CD4-positive, alpha-beta memory T cell (primary cell): ENCODE measurements at places on chromosomes 1 and 21. TPM values are rescaled to one million over a fixed set of nuclear protein-coding genes. Genes with fewer than 3 reads are reported as not detected.

Gene MGST3
- 74.0 TPM for total RNA-seq

DNA sequence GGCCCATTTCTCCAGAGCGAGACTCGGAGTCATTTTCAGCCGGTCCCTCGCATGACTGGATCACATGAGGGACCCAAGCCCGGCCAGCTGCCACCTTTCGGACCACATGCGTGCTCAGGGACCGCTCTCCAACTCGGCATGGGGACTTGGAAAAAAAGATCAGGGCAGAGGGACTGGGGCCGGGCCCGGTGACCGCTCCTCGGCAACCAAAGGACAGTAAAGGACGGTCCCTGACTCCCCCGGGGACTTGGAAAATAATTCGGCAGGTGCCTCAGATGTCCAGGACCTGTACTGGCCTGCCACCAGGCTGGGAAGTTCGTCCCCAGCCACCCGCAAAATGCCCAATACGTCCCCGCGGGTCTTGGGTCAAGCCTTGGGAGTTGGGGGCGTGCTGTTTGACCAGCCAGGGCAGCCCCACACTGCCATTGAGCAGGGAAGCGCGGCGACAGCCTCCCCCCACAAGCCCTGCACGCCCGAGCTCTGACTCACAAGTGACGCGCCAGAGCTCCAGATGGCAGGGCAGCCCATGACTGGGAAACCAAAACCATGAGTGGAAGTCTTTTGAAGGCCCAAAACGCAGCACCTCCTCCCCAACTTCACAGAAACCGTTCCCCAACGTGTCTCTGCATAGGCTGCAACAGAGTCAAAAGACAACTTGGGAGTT, 134.5 kb downstream of the LIPI start:
- DNase-seq, result no peak
- no peaks in the 10 kb centered on the region for H3K36me3 ChIP-seq
- no peaks in the 10 kb centered on the region for H3K4me1 ChIP-seq
- H3K27ac ChIP-seq, result no peak overlapping the region

DNA sequence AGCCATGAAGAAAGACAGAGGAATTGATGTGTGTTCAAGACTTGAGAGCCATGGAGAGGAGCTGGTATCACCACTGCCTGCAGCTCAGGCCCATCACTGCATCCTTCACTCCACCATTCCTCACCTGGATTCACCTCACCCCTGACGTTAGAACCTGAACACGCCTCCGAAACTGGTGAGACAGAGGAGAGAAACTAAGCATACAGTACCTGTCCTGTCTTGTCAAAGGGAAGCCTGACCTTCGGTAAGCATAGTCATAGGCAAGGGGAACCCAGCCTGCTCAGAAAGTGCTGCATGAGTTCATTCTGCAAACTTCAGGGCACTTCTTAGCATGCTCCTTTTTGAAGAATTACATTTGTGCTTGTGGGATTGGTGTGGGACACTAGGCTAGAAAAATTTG, 425.8 kb downstream of the DSCAM start:
- no peak for DNase-seq
- H3K4me3 ChIP-seq, result no peak overlapping the region
- H3K36me3 ChIP-seq, result no peaks in the 10 kb centered on the region
- no peaks in the 10 kb centered on the region for H3K27me3 ChIP-seq

GRCh38 chr1:210369425-210369824, 40.7 kb downstream of the HHAT start:
- no peaks in the 10 kb centered on the region for H3K36me3 ChIP-seq
- H3K27me3 ChIP-seq, result no peaks in the 10 kb centered on the region
- H3K27ac ChIP-seq, result no peak overlapping the region
- no peak for DNase-seq

- H3K4me1 ChIP-seq, result peaks cover 70% of the 10 kb centered on the region
- H3K36me3 ChIP-seq, result peaks cover 56% of the 10 kb centered on the region
- no peak overlapping the region for H3K27ac ChIP-seq
- DNase-seq, result no peak
Measured at GRCh38 chr1:207815913-207816291, 64.0 kb downstream of the CD46 start.

DNA sequence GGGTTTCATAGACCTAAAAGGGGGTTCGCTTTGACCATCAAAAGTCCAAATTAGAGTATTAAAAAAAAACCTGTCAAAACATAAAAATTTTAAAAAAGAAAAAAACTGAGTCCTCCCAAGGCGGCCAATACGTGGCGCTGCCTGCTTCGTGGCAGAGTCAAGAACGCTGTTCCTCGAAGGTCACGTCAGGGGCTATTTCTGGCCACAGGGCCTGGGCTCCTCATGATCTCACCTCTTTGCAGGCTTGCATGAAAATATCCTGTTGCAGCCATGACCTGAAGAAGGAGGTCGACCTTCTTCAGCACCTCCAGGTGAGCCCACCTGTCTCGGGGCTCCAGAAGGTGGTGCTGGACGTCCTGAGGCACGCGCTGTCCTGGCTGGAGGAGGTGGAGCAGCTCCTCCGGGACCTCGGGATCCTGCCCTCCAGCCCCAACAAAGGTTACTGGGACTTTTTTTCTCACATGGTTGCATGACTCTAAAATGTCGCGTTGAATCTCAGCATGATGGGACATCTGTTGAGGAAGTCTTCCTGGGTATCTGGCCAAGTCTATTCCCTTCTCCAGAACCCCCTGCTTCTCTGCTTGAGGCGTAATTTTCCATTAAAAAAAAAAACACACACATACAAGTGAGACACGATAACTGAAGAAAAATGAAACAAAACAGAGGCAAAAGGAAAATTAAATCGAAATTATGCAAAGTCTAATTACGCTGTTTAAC, 80.4 kb upstream of the EFHD2 start:
- H3K27ac ChIP-seq, result no peak overlapping the region
- no peak overlapping the region for H3K4me3 ChIP-seq
- H3K4me1 ChIP-seq, result no peaks in the 10 kb centered on the region
- H3K27me3 ChIP-seq, result no peaks in the 10 kb centered on the region
- no peak for DNase-seq
- no peaks in the 10 kb centered on the region for H3K36me3 ChIP-seq
